Activated CD4-positive, CD25-positive, alpha-beta regulatory T cell treated with anti-CD3 and anti-CD28 coated beads, Interleukin-2, amount 50 U/mL, for 24 hours (primary cell): ENCODE measurements at places on chromosomes 16 and 17.

GRCh38 chr16:89491238-89491869, 993 bp upstream of the ANKRD11 start:
- ATAC-seq: no peak

GRCh38 chr17:82693168-82693867, 5.2 kb downstream of the RAB40B start:
- ATAC-seq: no peak

DNA sequence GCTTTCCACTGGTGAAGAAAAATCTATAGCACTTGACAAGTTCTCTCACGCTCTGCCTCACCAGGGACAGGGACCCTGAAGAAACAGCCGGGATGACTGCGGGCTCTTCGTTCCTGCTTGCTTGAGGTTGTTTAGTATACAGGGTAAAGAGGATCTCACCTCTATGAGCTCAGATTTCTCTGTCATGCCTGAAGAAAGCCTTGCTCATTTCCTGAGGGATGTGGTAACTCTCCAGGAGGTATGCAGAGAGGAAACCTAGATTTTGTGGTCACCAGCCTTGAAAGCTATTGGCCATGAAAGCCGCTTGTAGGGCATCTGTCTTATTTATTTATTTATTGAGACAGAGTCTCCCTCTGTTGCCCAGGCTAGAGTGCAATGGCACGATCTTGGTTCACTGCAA, 23.2 kb downstream of the USP43 start:
- no peak for ATAC-seq

DNA sequence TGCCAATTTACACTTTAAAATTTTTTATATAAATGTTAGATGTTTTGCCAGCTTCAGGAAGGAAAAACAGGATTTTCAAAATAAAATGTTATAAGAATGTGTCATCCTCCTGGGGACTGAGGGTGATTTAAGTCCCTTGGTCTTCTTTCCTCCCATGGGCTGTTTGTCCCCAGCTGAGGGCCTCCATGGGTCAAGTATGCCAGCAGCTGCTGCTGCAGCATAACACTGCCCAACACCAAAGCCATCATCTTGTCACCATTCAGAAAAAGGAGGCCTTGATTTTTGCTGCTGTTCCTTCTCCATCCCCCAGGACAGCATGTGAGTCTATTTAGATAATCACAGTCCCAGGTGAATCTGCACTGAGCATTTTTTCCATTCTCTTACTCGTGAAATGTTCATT, 188.5 kb downstream of the LGALS9B start:
- ATAC-seq: no peak

DNA sequence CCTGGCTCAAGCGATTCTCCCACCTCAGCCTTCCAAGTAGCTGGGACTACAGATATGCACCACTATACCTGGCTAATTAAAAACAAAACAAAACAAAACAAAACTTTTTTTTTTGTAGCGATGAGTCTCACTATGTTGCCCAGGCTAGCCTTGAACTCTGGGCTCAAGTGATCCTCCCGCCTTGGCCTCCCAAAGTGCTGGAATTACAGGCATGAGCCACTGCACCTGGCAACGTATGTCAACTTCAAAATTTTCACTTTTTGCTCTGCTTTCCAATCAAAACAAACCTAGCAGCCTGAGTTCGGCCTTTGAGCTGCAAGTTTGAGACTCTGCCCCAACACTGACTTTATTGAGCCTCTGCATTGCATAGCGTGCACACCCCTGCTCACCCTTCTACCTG, 4.5 kb upstream of the RAI1 start:
- no peak for ATAC-seq

DNA sequence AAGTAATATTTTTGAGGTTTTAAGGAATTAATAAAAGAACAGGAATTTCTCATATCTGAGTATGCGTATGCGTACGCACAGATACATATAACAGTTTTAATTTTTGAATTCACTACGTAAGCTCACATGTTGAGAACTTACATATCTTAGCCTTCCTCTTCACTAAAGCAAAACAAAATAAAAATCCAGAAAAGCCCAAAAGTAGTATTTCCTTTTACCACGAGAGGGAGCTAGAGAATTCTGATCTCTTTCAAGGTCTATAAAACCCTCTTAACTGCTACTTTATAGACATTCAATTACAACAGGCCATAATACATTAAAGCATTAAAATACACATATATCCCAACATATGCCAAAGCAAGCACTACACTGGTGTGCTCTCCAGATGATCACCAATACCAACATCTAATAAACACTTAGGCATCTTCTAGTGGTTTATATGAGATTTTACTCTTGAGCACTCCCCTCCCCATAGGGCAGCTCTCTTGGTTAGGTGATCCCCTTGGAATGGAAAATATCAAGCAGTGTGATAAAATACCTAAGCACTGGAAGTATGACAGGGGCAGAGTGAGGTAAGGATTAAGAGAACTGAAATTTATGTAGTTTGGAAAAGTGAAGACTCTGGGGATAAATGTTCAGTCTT, 94.0 kb downstream of the SKAP1 start:
- ATAC-seq: no peak

DNA sequence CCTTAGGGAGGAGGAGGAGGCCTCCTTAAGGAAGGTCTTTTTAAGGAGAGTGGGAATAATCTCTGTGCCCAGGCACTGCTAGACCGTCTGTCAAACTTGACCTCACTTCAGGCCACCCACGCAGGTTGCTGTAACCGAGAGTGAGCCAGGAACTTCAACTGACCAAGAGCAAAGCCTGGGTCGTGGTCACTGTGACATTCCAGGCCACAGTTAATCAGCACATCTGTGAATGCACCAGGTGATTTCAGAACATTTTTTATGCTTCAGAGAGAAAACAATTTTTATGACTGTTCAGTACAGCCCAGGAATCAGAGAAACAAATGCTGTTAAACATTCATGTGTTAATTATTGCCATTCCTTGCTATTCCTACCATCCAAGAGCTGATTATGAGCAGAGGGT, 226.6 kb upstream of the ASIC2 start:
- ATAC-seq: no peak

DNA sequence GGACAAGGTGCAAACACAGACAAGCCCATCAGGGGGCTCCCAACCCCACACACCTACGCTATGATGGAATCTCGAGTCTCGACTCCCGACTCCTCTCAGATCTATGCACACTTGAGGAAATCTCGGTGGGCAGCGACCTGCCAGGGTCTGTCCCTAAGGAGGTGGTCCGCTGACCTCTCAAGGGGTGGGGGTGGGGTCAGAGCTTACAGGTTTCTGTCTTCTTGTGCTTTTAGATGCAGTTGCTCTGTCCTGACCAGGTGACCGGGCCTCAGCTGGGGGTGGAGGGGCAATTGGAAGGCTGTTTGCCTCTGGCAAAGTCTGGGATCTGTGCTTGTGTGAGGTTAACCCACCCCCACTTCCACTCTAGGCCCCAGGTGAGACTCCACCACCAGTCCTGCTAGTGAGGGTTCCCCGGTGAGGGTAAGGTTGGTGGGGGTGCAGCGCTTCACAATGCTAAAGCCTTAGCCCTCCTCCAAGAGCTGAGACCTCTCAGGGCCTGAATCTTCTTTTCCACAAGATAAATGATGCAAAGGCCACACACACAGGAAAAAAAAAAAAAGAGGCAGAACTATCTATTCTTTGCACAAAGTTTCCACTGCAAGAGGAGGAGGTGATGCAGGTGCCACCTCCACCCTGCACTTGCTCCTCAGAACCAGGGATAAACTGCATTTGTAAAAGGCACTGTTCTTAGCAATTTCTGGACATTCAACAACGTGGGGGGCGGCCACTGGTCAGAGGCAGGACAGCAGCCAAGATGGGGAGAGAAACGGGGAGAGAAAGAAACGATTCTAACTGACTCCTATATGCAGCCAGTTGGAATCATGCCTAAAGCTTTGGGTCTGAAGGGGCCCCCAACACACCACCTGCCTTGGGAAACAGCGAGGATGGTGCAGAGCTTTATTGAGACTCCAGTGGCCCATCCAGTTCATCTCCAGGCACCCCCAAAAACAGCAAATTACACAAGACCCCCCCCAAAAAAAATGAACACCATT, 4.1 kb downstream of the CISD3 start:
- no peak for ATAC-seq

DNA sequence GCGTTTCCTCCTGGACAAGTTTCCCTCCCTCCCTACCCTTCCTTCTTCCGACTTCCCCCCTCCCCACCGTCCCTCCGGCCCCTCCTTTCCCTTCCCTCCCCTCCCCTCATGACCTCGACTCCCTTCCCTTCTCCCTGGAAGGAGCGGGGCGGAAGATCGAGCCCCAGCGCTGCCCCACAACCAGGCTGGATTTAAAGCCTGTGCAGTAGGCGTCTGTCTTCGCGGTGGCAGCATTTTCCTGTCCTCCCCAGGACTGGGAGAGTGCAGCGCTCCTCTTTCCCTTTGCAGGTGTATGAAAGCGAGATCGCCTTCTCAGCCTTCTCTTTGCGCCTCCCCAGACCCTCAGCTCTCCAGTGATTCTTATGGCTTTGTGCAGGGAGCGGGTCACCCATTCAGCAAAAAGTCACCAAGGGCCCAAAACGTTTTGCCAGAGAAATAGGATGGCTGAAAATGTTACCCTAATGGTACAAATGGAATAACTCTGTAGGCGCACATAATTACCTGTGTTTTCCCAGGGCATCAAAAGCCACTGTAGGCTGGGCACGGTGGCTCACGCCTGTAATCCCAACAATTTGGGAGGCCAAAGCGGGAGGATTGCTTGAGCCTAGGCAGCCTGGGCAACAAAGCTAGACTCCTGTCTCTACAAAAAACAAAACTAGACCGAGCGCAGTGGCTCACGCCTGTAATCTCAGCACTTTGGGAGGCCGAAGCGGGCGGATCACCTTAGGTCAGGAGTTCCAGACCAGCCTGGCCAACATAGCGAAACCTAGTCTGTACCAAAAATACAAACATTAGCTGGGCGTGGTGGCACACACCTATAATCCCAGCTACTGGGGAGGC, 40.8 kb downstream of the SLFN12L start:
- ATAC-seq: no peak

- ATAC-seq: no peak
Observed at GRCh38 chr16:13378151-13378550, 476.8 kb downstream of the SHISA9 start.

- no peak for ATAC-seq
Observed at GRCh38 chr17:15501282-15501681, 33.9 kb upstream of the CDRT4 start.

- no peak for ATAC-seq
Observed at GRCh38 chr16:16059895-16060590, 110.6 kb downstream of the ABCC1 start.

DNA sequence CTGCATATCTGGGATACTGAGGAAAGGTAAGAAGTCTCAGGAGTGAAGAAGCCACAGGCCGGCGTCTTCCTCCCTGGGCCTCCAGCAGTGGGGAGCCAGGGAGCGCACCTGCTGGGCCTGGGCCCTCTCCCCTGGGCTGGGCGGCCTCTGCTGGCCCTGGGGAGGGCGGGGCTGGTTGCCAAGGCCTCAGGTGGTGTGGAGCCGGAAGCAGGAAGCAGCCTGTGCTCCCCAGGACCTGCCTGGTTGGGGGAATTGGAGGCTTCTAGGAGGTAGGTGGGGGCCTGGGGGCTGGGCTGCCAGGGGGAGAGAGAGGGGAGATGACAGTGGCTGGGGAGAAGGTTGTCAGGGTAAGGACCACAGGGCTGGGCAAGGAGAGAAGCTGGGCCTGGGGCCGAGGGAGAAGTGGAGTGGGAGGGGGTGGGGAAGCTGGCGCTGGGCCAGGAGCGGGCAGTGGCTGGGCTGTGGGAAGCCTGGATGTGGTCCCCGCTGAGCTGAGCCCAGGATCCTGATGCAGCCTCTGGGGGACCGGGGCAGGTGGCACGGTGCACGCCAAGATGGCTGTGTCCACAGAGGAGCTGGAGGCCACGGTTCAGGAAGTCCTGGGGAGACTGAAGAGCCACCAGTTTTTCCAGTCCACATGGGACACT, at the start of gene SMIM22:
SMIM22 (plus strand) TSS at position 189 of the 647 bp plus-strand sequence; CDS start at position 555, 366 bp downstream.
- no peak for ATAC-seq
